ENCODE measurements at places on chromosomes 4 and X.

DNA sequence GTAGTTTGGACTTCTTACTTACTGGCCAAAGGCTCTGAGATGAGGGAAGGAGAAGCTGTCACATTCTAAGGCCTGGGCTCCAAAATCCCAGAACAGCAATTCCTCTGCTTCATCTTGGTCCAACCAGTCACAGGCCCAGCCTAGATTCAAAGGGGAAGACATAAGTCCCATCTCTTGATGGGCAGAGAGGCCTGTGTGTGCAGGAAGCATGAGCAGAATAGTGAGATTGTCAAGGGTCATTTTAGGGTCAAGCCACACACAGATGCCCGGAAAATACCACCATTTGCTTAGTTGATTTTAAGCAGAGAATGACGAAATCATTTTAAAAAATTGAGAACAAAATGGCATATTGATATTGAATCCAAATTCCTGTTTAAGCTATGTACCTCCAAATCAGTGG lies 580.9 kb upstream of the ZFP42 start:
- H3K4me1 ChIP-seq, result no peaks in the 10 kb centered on the region
- no peak overlapping the region for H3K27ac ChIP-seq
- DNase-seq, result no peak
- no peaks in the 10 kb centered on the region for H3K36me3 ChIP-seq

GRCh38 chr4:71187404-71188155 lies 151.2 kb upstream of the SLC4A4 start:
- H3K27me3 ChIP-seq, result peaks cover 30% of the 10 kb centered on the region
- no peaks in the 10 kb centered on the region for H3K36me3 ChIP-seq
- no peak overlapping the region for H3K27ac ChIP-seq
- DNase-seq, result peak; percentile 35
- H3K4me1 ChIP-seq, result peaks cover 27% of the 10 kb centered on the region

- H3K27me3 ChIP-seq, result no peaks in the 10 kb centered on the region
- H3K27ac ChIP-seq, result peak overlapping the region; percentile 81
- H3K4me3 ChIP-seq, result no peak overlapping the region
- peaks cover 51% of the 10 kb centered on the region for H3K4me1 ChIP-seq
- peak; percentile 77 for DNase-seq
- no peaks in the 10 kb centered on the region for H3K36me3 ChIP-seq
Observed at GRCh38 chrX:150482537-150483206, 85.7 kb upstream of the MTM1 start.

- no peaks in the 10 kb centered on the region for H3K27me3 ChIP-seq
- H3K4me3 ChIP-seq, result peak overlapping the region; percentile 61
- no peak for DNase-seq
- H3K27ac ChIP-seq, result peak overlapping the region; percentile 91
- H3K4me1 ChIP-seq, result peaks cover 71% of the 10 kb centered on the region
Observed at GRCh38 chrX:79182071-79182470, 37.6 kb downstream of the GPR174 start.

All from activated CD4-positive, alpha-beta memory T cell treated with anti-CD3 and anti-CD28 coated beads for 36 hours (primary cell).